Activated CD8-positive, alpha-beta memory T cell treated with anti-CD3 and anti-CD28 coated beads, Interleukin-2, amount 50 U/mL, for 48 hours (primary cell): ENCODE measurements at places on chromosomes 6 and 20.

GRCh38 chr20:62305149-62305764, 2.5 kb downstream of the ADRM1 start:
- no peak for DNase-seq

GRCh38 chr20:18436847-18437246, 30.0 kb downstream of the DZANK1 start:
- no peak for DNase-seq

DNA sequence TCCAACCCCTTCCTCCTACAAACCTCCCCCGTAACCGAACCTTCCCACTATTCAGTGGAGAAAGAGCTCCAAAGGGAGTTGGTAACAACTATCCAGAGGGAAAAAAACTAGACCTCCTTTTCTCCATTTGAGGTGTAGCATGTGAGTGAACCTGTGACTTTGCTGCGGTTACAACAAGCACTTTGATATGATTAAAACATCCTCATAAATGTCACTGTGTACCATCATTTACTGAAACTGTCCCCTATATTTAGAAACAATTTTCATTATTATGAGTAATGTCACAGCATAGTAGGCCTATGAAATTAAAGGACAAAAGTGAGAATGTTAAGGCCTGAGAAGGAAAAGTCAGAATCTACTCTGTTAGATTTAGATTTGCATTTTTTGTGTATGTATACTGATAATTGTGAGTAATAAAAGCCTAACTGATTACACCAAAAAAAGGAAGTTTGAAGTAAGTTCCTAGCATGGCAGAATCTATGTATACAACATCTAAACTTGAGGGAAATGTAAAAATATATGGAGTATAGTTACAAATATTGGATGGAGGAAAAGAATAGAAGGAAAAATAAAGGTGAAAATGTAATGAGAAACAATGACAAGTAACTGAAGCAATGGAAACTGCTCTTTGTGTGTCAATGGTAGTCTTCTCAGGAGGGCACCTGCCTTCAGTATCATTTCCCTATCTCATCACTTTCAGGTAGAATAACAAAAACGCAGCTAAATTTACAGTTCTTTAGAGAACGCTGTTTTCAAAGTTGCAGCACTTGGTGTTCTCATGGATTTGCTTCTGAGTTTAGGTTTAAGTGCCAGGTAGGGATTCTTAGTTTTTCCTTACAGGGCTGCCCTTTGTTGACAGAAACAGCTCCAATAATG, 145.9 kb downstream of the IMPG1 start:
- no peak for DNase-seq

GRCh38 chr6:156886409-156886808, 109.2 kb downstream of the ARID1B start:
- DNase-seq, result no peak

GRCh38 chr20:24649787-24650490, 180.5 kb downstream of the SYNDIG1 start:
- no peak for DNase-seq

DNA sequence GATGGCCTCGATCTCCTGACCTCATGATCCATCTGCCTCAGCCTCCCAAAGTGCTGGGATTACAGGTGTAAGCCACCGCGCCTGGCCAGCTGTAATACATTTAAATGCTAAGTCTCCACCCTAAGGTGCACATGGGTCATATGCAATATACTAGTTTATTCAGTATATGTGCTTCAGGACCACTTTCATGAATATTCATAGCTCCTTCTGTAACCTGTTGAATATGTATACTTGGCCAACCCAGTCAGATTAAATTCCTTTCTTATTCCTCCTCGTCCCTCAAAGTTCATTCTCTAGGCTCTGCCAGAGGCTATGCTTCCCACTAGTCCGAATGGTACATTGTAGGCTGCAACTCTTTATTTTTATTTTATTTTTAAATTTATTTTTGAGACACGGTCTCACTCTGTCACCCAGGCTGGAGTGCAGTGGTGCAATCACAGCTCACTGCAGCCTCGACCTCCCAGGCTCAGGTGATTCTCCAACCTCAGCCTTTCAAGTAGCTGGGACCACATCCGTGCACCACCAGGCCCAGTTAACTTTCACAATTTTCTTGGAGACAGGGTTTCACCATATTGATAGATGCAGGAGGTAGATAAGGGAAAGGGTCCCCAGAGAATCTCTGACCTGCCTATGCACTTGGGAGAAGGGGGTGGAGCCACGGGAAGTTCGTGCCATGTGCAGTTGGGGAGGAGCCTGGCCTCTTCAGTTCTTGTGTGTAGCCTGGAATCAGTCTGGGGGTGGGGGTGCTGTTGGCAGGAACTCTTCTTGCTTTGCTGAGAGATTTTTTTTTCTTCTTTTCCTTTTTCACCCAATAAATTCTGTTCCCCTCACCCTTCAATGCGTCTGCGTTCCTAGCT, 41.3 kb upstream of the DDR1 start:
- DNase-seq, result no peak

GRCh38 chr6:33769248-33769821, 19.6 kb downstream of the LEMD2 start:
- DNase-seq, result no peak

- DNase-seq, result no peak
These were observed 242.2 kb downstream of the NRN1 start for GRCh38 chr6:5764401-5764955.

GRCh38 chr6:13472976-13473767, 14.2 kb downstream of the GFOD1 start:
- DNase-seq, result no peak

- no peak for DNase-seq
These were observed 688.6 kb upstream of the CITED2 start for GRCh38 chr6:140063021-140063399.

- DNase-seq, result no peak
These were observed 19.0 kb upstream of the ASXL1 start for GRCh38 chr20:32339116-32339515.

- no peak for DNase-seq
These were observed 43.3 kb downstream of the NOX3 start for GRCh38 chr6:155412335-155412734.

DNA sequence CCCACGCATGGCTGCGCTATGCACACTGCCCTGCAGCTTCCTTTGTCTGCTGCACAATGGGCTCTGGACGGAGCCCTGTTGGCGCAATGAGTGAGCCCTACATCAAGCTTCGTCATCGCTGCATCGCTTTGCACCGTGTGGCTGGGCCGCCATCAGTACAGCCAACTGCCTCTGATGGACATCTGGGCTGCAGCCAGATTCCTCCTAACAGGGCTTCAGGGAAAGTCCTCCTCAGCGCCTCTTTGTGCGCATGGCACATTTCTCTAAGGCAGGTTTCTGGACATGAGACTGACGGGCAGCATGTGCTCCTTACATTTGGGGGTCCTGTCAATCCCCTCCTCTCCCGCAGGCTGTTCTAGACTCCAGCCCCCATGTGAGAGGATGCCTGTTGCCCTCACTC, 29.7 kb upstream of the ANGPT4 start:
- DNase-seq, result no peak

- no peak for DNase-seq
These were observed 6.1 kb upstream of the BAK1 start for GRCh38 chr6:33586108-33586640.

DNA sequence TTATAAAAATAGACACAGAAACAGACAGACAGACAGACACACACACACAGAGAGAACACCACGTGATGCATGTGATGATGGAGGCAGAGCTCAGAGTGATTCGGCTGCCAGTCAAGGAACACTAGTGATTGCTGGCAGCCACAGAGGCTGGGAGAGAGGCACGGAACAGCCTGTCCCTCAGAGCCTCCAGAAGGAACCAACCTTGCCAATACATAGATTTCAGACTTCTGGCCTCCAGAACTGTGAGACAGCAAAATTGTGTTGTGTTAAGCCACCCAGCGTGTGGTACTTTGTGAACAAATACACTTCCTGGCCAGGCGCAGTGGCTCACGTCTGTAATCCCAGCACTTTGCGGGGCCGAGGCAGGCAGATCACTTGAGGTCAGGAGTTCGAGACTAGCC, 9.5 kb upstream of the PARD6B start:
- no peak for DNase-seq

- no peak for DNase-seq
These were observed 98.7 kb downstream of the SLC16A10 start for GRCh38 chr6:111185954-111186353.

DNA sequence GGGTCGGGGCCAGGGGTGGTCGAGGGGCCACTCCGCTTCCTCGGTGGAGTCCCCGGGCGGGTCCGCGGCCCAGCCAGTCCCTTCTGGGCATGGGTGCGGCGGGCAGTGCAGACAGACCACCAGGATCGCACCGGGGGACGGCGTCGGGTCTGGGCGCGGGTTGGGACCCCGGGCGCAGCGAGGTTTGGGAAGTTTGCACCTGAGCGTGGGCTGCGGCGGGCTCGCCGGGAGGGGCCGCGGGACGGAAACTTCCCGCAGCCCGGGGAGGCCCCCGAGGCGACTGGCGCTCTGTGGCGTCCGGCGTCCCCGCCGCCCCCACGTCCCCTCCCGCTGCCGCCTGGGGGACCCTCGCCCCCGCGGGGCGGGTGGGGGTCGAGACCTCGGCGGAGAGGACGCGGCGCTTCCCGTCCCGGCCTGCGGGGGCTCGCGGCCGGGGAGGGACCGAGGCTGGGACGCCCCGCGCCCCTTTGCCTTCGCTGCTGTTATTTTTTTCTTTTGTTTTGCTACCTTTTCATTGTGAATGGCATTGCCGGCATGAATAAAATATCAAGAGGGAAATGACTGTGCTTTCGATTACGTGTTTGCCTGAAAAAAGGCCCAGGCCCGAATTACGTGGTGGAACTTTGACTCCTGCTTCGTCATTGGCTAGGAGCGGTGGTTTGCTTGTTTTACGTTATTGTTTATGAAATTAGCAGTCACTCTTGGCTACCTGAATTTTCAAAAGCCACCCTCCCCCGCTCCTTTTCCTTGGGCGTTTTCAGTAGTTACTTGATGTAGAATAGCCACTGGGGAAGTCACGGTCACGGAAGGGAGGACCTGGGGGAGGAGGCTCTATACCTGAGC, 703 bp downstream of the SNX9 start:
- peak; percentile 79 for DNase-seq

- peak; percentile 54 for DNase-seq
These were observed 50.4 kb downstream of the CPXM1 start for GRCh38 chr20:2749951-2750490.

GRCh38 chr20:23690581-23690980, 1.7 kb upstream of the CST4 start:
- no peak for DNase-seq

DNA sequence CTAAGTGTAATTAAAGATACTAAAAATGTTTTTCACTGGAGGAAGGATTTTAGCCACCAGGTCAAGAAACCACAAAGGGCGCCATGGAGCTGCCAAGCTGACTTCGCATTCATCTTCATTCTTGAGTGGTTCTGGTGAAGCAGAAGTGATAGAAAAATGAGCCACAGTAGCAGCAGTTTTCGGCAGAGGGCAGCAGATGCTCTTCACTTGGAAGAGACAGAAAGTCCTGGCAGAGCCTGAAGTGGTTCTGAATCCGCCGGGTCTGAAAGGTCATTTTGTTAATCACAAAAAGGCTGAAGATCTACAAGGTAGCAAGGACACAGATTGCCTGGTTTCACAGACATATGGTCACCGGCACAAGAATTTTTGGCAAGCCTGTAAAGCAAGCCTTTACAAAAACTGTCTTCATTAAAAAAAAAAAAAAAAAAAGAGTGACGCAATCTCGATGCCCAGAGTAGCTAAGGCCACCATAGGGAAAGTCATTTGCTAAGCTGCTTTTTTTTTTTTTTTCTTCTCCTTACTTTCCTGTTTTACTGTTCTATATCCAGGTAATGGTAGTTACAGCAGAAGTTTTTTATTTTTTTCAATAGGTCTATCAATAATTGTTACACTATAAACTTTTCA, 345.1 kb upstream of the AGPAT4 start:
- no peak for DNase-seq
